ENCODE measurements at places on chromosomes 1 and 21.
A peak's percentile ranks its signal among the peaks of the same experiment; 100 is the strongest.

- DNase-seq, result peak; percentile 88
These were observed 63.5 kb upstream of the SSX2IP start for GRCh38 chr1:84753516-84754385.

DNA sequence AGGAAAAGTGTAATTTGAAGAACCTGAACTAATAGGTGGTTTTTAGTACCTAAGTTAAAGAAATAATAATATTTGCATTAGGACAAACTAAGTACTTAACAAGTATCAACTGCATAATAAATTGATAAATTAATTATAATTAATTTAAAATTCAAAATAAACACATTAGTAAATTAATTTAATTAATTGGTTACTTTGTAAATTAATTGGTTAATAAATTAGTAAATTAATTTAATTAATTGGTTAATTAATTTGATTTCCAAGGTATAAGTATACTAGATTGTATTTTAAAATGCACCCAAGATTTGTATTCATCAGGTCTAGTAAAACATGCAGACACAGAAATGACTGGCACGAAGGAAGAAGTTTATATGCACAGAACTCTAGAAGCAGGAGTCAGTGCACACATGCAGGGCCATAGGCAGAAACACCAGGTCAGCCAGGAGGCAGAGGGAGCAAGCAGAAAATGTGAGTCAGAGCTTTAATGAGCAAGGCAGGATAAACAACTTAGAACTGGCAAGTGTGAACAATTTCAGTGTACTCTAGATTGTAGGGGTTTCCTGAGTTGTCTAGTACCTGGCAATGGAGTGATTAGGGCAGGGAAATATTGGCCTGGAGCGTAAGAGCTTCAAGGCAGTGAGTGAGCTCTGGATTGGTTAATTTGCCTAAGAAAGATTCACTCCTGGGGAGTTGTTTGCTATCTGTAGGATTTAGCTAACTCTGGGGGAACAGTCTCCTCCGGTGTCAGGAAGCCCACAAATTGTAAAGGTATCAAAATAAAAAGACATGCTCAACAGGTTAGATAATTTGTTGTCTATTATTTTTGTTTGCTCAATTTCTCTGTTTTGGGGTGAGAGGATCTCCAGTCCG, 665.7 kb downstream of the MRPL39 start:
- no peak for DNase-seq

DNA sequence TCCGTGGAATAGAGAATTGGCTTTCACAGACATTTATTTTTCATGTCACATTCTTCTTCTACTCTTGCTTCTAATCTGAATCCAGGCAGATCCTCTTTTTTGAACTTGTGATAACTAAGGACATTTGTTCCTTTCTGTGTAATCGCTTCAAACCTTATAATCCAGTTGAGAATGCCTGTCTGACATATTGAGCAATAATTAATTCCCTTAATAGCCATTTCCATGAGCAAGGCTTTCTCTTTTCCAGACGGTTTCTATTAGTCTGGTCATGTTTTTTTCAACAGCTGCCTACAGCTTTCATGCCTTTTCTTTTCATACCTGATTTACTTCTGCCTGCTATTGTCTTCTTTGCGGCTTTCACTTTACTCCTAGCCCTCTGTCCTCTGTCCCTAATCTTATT, 163.4 kb downstream of the CYYR1 start:
- no peak for DNase-seq

DNA sequence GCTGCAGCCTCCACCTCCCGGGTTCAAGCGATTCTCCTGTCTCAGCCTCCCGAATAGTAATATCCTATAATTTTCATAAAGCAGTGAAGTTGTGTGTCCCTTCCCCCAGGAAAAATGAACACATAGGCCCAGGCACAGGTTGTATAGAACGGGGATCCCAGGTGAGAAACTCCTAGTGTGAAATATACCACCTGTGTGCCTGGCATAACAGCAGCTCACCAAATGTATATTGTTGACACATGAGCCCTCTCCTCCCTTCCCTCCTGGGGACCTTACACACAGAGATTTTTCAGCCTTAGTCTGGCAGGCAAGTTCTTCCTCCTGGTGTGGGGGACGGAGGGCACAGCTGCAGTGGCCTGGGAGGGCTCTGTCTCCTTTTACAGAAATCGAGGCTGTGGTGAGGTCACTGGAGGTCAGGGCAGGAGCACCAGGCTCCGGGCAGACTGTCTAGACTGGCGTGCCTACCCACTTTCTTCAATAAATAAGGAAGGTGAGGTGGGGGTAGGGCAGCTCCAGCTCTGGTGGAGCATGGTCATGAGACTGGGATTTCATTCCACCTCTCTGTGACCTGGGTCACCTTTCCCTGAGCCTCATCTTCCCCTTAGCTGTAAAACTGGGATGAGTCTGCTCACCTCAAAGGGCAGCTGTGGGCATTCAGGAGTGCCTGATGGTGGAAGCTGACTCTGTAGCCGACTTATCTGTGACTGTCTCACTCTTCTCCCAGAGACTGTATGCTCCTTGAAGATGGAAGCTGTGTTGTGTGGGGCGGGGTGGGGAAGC, 14.3 kb downstream of the RCC1 start:
- no peak for DNase-seq

- peak; percentile 83 for DNase-seq
These were observed 794 bp downstream of the NID1 start for GRCh38 chr1:236063919-236064673.

DNA sequence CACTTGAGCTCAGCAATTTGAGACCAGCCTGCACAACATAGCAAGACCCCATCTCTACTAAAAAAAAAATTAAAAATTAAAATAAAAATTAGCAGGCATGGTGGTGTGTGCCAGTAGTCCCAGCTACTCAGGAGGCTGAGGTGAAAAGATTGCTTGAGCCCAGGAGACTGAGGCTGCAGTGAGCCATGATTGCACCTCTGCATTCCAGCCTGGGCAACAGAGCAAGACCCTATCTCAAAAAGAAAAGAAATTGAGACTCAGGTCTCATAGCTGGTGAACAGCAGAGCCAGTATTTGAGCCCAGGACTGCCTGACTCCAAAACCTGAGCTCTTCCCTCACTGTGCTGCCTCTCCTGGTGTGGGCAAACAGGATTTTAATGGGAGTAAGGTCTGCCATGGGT, 28.4 kb upstream of the RCAN3 start:
- DNase-seq, result no peak

- no peak for DNase-seq
These were observed 8.8 kb downstream of the SLC19A1 start for GRCh38 chr21:45533361-45533845.

- no peak for DNase-seq
These were observed 27.7 kb downstream of the UCHL5 start for GRCh38 chr1:193031431-193031830.

DNA sequence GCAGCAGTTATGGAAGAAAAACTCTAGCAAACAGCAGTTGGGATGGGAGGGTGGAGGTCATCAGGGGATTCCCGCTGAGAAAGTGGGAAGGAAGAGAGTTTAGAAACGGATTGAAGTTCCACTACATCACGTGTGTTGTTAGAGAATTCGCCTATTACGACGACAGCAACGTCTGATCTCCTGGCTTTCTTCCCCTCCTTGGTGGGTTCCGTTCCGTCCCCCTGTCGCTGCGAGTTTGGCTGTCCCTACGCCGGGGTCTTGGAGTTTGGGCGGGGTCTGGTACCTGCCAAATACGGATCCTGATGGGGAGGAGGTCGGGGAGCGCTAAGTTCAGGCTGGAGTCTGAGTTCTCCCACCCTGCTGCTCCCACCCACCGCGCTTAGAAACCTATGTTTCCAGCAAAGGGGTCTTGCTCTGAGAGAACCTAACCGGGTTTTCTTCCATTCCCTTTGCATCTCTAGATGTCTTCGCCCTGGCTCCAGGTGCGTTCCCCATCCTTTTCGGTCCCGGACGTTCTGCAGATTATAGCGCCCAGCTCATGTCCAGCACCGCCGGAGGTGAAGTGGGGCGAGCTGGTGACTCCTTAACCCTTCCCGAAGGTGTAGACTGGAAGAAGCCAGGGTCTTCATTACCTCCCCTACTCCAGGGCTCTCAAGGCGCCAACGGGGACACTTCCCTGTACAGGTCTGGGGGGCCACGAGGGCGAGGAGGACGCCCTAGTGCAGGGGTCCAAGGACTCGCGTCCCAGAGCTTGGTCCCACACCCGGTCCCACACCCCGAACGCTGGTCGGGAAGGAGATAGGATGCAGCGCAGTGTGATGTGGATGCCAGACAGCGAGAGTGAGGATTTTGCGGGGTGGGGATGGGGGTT, 641 bp upstream of the KCNK2 start:
- DNase-seq, result peak; percentile 54

DNA sequence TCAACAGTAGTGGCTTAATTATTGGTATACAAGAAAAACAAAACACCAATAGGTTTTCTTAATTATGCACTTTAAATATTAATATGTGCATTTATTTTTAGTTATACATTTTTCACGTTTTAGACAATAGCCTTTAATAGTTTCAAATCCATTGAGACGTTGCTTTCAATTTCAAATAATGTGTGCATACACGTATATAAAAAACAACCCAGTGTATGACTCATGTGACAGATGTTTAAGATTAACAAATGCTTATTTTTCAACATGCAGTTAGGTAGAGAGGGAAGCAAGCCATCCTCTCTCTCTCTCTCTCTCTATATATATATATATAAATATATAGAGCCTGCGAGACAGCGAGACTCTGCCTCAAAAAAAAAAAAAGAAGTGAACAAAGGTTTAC, 24.3 kb downstream of the EYA3 start:
- no peak for DNase-seq
